ENCODE measurements at places on chromosomes 3 and 15. TPM values are rescaled to one million over a fixed set of nuclear protein-coding genes. Genes with fewer than 3 reads are reported as not detected.

HDC gene
- not detected for total RNA-seq

SLC49A4 gene
- total RNA-seq = 10.9 TPM

SLC22A14 gene
- total RNA-seq = not detected

FILIP1L gene
- 22.0 TPM for total RNA-seq

EFCC1 gene
- total RNA-seq = 11.5 TPM

RETNLB gene
- total RNA-seq = not detected

GRAMD1C gene
- total RNA-seq = 25.6 TPM
